ENCODE measurements at places on chromosomes 16 and 17. TPM values are rescaled to one million over a fixed set of nuclear protein-coding genes. Genes with fewer than 3 reads are reported as not detected.
A peak's percentile ranks its signal among the peaks of the same experiment; 100 is the strongest.

GRCh38 chr16:79602628-79603014 is 2.1 kb upstream of the MAF start:
- no peaks in the 10 kb centered on the region for H3K36me3 ChIP-seq
- no peak for DNase-seq
- no peak overlapping the region for H3K27ac ChIP-seq
- H3K4me1 ChIP-seq, result peaks cover 38% of the 10 kb centered on the region

GRCh38 chr16:2992383-2993081 is 12.3 kb upstream of the PKMYT1 start:
- H3K4me1 ChIP-seq, result no peaks in the 10 kb centered on the region
- H3K27me3 ChIP-seq, result no peaks in the 10 kb centered on the region
- no peak for DNase-seq

Gene VEZF1
- total RNA-seq, result 98.9 TPM

Gene C17orf113
- total RNA-seq, result 0.83 TPM

GRCh38 chr17:16086957-16087356 is 87.3 kb downstream of the TTC19 start:
- H3K4me3 ChIP-seq, result no peak overlapping the region
- peaks cover 19% of the 10 kb centered on the region for H3K4me1 ChIP-seq
- H3K27me3 ChIP-seq, result no peaks in the 10 kb centered on the region

DNA sequence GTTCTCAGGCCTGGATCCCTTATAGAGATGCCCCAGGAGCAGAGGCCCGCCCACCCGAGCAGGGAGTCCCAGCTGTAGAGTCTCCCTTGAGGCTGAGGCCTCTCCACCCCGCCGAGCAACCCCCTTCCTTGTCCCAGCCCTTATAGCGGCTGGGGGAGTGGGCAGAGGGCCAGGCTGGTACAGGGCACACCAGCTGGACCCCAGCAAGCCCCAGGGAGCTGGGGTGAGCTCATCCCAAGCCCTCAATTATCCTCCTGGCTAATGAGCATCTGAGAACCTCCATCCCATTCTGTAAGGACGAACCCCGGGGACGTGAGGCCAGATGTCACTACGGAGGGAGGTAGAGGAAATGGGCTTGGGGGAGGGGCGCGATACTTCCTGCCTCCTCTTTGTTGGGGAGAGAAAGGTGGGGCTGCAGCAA is 3.2 kb upstream of the SNN start:
- H3K4me1 ChIP-seq, result peaks cover 21% of the 10 kb centered on the region
- H3K27me3 ChIP-seq, result no peaks in the 10 kb centered on the region
- DNase-seq, result no peak
- no peaks in the 10 kb centered on the region for H3K36me3 ChIP-seq
- H3K27ac ChIP-seq, result no peak overlapping the region

GRCh38 chr16:60302261-60302660 is 1568.1 kb upstream of the GOT2 start:
- no peak overlapping the region for H3K4me3 ChIP-seq
- H3K27ac ChIP-seq, result no peak overlapping the region
- no peaks in the 10 kb centered on the region for H3K27me3 ChIP-seq
- DNase-seq, result no peak
- H3K4me1 ChIP-seq, result no peaks in the 10 kb centered on the region
- H3K36me3 ChIP-seq, result no peaks in the 10 kb centered on the region

- no peak overlapping the region for H3K27ac ChIP-seq
- H3K4me1 ChIP-seq, result peaks cover 16% of the 10 kb centered on the region
- H3K4me3 ChIP-seq, result peak overlapping the region; percentile 43
- DNase-seq, result no peak
- peaks cover 10% of the 10 kb centered on the region for H3K27me3 ChIP-seq
These were observed 527 bp upstream of the CHAD start for GRCh38 chr17:50469208-50469605.

DNA sequence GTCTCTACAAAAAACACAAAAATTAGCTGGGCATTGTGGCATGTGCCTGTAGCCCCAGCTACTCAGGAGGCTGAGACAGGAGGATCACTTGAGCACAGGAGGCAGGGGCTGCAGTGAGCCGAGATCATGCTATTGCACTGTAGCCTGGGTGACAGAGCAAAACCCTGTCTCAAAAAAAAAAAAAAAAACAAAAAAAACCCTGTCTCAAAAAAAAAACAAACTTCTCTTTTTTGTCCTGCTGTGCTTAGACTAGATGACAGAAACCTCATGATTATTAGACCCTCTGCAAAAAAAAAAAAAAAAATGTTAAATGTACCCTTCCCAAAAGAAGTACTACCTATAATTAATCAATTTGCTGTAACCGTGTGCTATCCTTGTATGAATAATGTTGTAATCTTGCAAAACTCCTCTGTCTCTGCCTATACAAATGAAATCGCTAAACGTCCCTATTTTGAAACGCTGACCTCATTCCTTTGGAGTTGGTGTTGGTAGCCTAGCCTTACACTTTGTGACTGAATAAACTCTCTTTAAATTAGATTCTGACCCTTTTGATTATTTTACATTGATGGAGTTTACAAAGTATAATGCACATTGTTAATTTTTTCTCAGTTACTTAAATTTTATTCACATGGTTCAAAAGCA is 13.6 kb upstream of the DHRS7B start:
- H3K4me1 ChIP-seq, result no peaks in the 10 kb centered on the region
- DNase-seq, result no peak
- H3K4me3 ChIP-seq, result no peak overlapping the region
- H3K27me3 ChIP-seq, result no peaks in the 10 kb centered on the region

DNA sequence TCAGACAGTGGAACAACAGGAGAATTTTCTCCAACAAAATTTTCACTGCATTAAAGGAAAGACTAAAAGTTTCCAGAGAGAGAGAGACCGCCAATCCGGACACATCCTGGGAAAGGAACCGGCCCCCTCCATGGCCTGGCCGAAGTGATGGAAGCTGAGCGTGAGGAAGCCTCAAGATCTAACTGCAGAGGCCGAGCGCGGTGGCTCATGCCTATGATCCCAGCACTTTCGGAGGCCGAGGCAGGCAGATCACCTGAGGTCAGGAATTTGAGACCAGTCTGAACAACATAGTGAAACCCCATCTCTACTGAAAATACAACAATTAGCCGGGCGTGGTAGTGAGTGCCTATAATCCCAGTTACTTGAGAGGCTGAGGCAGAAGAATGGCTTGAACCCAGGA is 3.9 kb downstream of the CTRB2 start:
- no peaks in the 10 kb centered on the region for H3K27me3 ChIP-seq
- H3K4me3 ChIP-seq, result no peak overlapping the region
- DNase-seq, result no peak
- no peak overlapping the region for H3K27ac ChIP-seq
- H3K4me1 ChIP-seq, result peaks cover 14% of the 10 kb centered on the region

Gene INO80E
- 38.2 TPM for total RNA-seq

DNA sequence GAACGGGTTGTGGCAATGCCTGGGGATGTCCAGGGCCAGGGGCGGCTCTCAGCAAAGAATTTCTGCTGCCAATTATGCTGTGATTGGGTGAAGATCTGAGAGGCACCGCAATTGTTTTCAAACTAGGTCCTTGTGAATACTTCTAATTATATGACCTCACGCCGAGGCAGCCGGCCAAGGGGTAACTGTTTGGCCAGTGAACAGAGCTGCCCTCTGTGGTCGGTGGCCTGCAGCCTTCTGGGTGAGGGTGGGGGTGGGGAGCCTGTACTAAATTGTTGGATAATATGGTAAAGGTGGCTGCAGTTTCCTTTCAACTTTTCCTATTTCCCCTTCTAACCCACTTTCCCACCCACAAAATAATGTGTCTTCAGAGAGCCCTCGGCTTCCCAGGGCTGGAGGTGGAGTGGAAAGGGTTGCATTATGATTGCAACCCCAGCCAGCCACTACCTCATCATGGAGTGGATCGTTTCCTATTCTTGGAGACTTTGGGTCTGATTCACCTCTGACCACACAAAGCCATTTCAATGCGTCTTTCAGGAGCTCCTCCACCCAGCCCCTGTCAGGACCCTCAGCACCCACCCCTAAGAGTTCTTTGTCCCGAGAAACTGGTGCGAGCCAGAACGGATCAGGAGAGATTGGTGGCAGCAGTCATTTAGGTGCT is 2.0 kb upstream of the DNAI2 start:
- no peak overlapping the region for H3K4me3 ChIP-seq
- H3K36me3 ChIP-seq, result no peaks in the 10 kb centered on the region
- no peak for DNase-seq
- H3K27ac ChIP-seq, result no peak overlapping the region
- peaks cover 12% of the 10 kb centered on the region for H3K4me1 ChIP-seq

DNA sequence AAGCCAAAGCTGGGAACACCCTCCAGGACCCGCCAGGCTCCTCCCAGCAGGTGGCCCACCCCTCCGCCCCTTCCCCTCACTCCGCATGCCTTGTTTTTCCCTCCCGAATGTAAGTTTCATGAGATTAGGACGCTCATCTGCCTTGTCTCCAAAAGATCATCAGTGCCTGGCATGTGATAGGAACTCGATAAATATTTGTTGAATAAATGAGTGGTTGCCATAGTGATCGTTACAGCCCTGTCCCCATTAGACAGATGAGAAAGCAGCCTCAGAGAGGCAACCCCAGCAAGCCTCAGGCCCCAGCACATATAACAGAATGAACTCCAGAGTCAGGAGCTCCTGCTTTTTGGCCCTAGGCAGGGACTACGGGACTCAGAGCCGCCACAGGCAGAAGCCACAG is 5.0 kb downstream of the CAMKK1 start:
- peak overlapping the region; percentile 88 for H3K27ac ChIP-seq
- no peaks in the 10 kb centered on the region for H3K27me3 ChIP-seq
- H3K4me1 ChIP-seq, result peaks cover 76% of the 10 kb centered on the region
- H3K4me3 ChIP-seq, result no peak overlapping the region

DNA sequence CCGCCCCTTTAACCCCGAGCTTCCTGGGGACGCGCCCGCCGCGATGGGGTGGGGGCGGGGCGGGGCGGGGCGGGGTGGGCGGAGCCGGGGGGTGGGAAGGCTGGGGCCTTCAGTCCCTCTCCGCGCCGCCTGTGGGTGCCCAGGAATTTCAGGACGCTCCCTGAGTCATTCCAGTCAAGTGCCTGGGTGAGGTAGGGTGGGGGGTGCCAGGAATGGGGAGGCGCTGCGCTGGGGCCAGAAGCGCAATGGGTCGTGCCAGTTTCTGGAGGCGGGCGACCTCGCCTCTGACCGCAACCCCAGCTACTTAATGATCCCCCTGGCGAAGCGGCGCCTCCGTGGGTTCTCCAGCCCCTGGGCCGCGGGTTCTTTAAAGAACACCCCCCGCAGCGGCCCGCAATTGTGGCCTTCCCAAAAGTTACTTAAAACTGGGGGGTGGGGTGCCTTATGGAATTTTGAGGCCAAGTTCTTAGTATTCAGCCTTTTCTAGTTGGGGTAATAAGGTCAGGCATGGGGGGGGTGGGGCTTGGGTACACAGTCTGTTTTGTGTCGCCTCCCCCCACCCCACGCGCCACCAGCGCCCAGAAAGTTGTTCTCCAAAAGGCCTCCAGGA is 826 bp upstream of the GSE1 start:
- H3K36me3 ChIP-seq, result no peaks in the 10 kb centered on the region
- H3K27ac ChIP-seq, result peak overlapping the region; percentile 92
- H3K27me3 ChIP-seq, result no peaks in the 10 kb centered on the region
- H3K4me1 ChIP-seq, result peaks cover 81% of the 10 kb centered on the region

GRCh38 chr16:50887500-50888298 is 145.8 kb downstream of the CYLD start:
- no peaks in the 10 kb centered on the region for H3K36me3 ChIP-seq
- no peaks in the 10 kb centered on the region for H3K4me1 ChIP-seq
- peaks cover 4% of the 10 kb centered on the region for H3K27me3 ChIP-seq
- peak; percentile 75 for DNase-seq

- peaks cover 35% of the 10 kb centered on the region for H3K36me3 ChIP-seq
- no peaks in the 10 kb centered on the region for H3K27me3 ChIP-seq
- peak overlapping the region; percentile 82 for H3K27ac ChIP-seq
- H3K4me3 ChIP-seq, result no peak overlapping the region
- no peak for DNase-seq
- peaks cover 66% of the 10 kb centered on the region for H3K4me1 ChIP-seq
These were observed 28.0 kb downstream of the ARHGAP23 start for GRCh38 chr17:38456031-38456815.

Gene CCL5
- total RNA-seq, result 11.3 TPM

- no peaks in the 10 kb centered on the region for H3K27me3 ChIP-seq
- H3K4me3 ChIP-seq, result peak overlapping the region; percentile 86
- H3K4me1 ChIP-seq, result peaks cover 36% of the 10 kb centered on the region
- H3K27ac ChIP-seq, result peak overlapping the region; percentile 88
- no peaks in the 10 kb centered on the region for H3K36me3 ChIP-seq
- no peak for DNase-seq
These were observed 572 bp downstream of the KSR1 start for GRCh38 chr17:27456681-27457359.

Gene SKAP1
- 1.7 TPM for total RNA-seq

DNA sequence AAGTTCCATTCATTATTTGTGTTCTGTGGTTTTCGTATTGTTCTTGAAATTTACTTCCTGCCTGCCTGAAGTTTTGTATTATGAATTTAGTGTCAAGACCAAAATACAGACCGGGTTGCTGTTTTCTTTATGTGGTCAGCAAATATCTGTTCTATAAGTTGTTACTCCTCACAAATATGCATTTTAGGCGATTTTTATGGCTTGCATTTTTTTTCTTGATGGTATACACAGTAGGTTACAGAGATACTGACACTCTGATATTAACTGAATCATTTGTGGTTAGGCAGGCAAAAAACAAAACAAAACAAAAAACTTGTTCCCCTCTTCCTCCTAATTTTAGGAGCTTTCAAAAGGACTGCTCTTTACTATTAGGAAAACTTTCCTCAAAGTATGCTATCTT is 52.6 kb downstream of the BCAS3 start:
- DNase-seq, result no peak
- H3K27ac ChIP-seq, result no peak overlapping the region
- no peaks in the 10 kb centered on the region for H3K27me3 ChIP-seq

Gene ST6GALNAC2
- total RNA-seq, result 9.1 TPM
